ENCODE measurements at places on chromosomes 5 and 9.

GRCh38 chr9:27280249-27280648, 16.7 kb downstream of the EQTN start:
- DNase-seq: no peak

GRCh38 chr5:140153905-140154304, 21.1 kb upstream of the CYSTM1 start:
- no peak for DNase-seq

- no peak for DNase-seq
These were observed 36.7 kb upstream of the MAP1B start for GRCh38 chr5:72070529-72070928.

- no peak for DNase-seq
These were observed 74.1 kb upstream of the HSPA9 start for GRCh38 chr5:138649316-138649720.

DNA sequence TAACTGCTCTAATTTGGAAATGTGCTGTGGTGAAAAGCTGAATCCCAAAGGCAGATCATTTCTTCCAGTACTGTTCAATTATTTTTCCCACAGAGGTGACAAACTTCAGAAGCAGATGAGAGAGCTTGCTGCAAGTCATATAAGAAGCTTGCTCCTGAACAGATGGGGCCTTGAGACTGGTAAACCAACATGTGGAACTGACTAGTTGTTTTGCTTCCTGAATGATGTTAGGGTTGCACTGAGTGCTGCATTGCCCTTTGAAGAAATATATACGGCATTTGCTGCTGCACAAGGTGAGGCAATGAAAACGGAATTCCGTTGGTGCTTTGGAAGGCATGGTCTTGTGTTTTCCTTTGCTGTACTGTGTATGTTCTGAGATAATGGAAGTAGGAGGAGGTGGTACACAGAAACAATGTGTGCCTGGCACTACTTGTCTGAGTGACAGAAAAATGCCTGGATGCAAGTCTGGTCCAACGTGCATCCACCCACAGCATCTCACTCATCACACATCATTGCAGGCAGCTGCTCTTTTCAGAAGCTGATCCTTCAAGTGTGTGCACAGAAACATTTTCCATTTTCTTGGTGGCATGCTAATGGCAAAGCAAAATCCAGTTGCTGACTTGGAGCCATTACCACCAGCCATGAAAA, 76.9 kb downstream of the ANKH start:
- no peak for DNase-seq

- no peak for DNase-seq
These were observed 9.1 kb upstream of the EGFLAM start for GRCh38 chr5:38249301-38249700.

DNA sequence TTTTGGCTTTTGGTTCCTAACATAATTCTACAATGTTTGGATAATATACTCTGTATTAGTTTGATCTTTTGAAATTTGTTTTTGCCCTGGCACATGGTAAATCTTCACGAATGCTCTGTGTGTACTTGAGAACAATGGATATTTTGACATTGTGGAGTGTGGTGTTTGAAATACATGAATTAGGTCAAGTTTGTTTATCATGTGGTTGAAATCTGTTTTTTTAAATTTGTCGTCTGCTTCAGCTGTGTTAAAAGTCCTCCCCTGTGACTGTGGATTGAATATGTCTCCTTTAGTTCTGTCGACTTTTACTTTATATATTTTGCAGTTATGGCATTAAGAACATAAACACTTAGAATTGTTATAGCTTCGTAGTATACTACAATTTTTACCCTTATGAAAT, 60.3 kb downstream of the DUSP1 start:
- no peak for DNase-seq

DNA sequence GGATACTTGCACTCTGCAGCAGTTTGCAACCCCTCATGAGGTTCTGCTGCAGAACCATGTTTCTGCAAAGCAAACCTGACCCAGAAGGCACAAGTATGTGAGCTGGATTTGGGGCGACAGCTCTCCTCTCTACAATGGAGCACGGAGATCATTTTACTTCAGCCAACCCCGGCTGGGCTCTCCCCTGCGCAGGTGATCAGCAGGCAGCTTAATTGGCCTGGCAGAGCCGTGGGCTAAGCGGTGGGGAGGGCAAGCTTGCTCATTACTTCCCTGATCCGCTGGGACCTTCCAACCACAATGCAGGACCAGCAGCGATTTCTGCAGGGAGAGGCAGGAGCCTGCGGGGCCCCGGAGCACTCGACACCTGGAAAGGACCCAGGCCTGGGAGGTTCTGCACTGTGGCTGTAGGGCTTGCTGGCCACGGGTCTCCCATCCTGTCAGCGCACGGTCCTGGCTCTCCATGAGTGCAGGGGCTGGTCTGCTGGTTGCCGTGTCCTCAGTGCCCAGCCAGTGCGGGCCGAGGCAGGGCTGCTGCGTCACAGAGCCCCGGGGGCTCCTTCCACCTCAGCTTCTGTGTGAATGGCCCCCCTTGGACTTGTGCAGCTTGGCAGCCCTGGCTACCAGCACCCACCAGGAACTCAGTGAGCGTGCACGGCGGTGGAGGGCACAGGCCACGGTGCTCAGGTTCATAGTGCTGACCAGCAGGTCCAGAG, 51.8 kb upstream of the RAPGEF1 start:
- no peak for DNase-seq

- no peak for DNase-seq
These were observed 274.2 kb upstream of the DAB2 start for GRCh38 chr5:39698838-39699560.

- no peak for DNase-seq
These were observed 46.8 kb downstream of the NIPSNAP3B start for GRCh38 chr9:104810421-104811339.

- no peak for DNase-seq
These were observed 28.4 kb upstream of the KCNIP1 start for GRCh38 chr5:170475294-170476000.

GRCh38 chr5:135159626-135160025, 125.6 kb upstream of the PITX1 start:
- DNase-seq: no peak

- DNase-seq: no peak
These were observed 57.4 kb downstream of the IRF1 start for GRCh38 chr5:132433141-132433540.

GRCh38 chr5:25713259-25713658, 1068.5 kb upstream of the CDH10 start:
- DNase-seq: no peak

DNA sequence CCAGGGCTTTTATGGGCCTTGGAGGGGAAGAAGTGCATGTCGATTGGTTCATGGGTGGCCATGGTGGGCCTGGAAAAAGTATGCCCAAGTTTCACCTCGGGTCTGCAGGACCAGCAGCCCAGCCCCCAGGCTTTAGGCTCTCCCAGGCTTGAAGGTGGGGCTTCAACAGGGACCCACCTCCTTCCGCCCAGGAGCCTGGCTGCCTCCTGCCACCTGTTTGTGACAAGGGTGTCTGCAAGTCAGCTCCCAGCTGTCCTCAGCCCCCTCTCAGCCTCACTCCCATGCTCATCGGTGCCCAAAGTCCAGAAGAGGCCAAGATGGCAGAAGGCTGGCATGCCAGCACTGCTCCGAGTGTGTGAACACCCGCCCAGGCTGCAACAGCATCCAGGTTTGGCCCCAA, 1063.2 kb upstream of the ACO1 start:
- no peak for DNase-seq

DNA sequence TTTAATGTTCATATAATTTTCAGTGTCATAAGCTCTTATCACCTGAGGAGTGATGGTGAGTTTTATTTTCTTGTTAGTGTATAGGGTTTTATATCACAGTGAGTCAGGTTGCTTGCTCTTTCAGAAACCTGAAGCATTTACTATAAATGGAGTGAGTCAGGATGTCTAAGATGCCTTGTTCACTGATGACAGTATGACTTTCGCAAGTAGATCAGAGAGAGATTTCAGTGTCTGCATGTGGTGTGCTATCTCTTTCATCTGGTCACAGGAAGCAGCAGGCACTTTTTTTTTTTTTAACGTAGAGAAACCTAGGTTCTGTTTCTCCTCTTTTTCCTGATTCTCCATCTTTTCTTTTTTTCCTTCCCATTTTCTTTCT, 237.1 kb downstream of the DMRTA1 start:
- DNase-seq: no peak

- DNase-seq: no peak
These were observed 215.5 kb downstream of the PDZD2 start for GRCh38 chr5:31854181-31855133.

GRCh38 chr5:93406971-93407401, 174.0 kb downstream of the NR2F1-AS1 start:
- no peak for DNase-seq

GRCh38 chr9:114279693-114280092, 43.2 kb upstream of the ORM1 start:
- DNase-seq: no peak

DNA sequence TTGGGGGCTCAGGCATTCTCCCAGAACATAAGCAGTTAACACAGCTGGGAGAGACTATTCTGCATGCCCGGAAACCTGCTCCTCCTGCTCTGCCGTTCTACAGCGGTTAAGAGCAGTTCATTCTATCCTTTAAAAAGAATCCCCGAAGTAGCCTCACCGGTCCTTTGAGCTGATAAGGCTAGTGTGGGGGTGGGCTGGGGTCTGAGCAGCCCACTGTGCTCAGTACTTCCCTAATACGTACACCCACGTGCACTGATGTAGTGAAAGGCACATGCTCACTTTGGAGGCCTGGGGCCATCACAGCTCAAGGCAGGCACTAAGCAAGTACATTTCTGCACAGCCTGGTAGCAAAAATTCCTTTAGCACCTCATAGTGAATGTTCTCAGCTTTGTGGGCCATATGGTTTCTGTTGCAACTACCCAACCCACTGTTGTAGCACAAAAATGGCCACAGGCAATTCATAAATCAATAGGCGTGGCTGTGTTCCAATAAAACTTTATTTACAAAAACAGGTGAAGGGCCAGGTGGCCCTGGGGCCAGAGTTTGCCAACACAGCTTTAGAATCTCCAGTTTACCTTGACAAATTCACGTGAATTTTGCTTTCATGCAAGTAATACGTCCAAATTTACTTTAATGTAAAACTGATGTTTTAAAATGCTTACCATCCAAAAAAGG, 136.4 kb downstream of the ZNF354C start:
- DNase-seq: no peak
